ENCODE measurements at places on chromosomes 12 and 14.

DNA sequence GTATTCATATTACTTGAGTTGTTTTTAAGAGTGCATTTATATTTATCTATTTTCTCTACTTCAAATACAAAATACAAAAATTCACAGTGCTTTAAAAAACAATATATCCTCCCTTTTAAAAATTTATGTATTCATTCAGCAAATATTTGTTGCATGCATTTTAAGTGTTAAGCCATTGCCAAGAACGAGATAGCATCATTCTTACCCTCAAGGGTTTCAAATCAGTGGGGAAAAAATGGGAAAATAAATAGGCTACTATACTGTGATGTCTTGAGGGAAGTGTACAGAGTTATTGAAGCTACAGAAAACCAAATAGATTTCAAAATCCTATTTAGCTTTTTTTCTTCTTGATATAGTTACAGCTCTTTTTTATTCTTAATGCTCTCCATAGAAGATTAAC is 23.2 kb downstream of the MRPS35 start:
- no peak for DNase-seq

- DNase-seq: no peak
Measured at GRCh38 chr12:51484119-51484518, 59.5 kb downstream of the SLC4A8 start.

- DNase-seq: no peak
Measured at GRCh38 chr12:117452112-117452511, 90.7 kb upstream of the NOS1 start.

DNA sequence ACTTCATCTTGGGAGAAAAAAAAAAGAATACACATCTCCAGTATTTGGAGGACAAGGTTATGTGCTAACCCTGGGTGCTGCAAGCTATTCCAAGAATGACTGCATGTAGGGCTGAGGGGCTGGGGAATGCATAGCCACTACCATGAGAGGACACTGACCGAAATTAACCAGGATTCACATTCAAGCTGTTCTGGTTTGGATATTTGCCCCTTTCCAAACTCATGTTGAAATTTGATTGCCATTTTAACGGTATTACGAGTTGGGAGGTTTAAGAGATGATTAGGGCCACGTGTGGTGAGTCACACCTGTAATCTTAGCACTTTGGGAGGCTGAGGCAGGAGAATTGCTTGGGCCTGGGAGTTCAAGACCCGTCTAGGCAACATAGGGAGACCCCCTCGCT is 18.5 kb upstream of the MARK3 start:
- DNase-seq: no peak

- no peak for DNase-seq
Measured at GRCh38 chr12:109482894-109483293, 5.5 kb downstream of the UBE3B start.

DNA sequence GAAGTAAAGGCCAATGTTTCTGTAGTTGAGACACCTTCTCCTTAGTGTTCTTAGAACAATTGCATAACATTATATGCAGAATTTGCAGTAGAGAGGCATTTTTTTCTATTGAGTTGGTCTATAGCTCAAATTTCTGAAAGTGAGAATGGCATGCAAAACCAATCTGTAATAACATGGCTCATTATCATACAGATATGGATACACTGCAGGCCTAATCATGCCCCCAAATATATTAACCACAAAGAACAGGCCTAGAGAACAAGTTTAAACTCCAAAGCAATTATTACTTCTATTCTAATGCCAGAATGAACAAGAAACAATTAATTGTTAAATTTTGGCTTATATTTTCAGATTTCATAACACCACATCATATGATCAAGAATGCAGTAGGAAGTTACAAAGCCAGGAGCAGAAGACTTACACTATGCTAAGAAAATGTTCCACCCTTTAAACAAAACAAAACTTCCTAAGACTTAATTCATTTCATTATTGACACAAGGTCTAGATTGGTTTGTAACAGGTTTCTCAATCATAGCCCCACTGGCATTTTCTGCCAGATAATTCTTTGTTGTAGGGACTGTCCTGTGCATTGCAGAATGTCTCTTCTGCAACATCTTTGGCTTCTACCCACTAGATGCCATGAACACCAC is 26.9 kb downstream of the TMTC1 start:
- DNase-seq: no peak

GRCh38 chr14:89927186-89927865 is 27.2 kb downstream of the EFCAB11 start:
- DNase-seq: no peak

DNA sequence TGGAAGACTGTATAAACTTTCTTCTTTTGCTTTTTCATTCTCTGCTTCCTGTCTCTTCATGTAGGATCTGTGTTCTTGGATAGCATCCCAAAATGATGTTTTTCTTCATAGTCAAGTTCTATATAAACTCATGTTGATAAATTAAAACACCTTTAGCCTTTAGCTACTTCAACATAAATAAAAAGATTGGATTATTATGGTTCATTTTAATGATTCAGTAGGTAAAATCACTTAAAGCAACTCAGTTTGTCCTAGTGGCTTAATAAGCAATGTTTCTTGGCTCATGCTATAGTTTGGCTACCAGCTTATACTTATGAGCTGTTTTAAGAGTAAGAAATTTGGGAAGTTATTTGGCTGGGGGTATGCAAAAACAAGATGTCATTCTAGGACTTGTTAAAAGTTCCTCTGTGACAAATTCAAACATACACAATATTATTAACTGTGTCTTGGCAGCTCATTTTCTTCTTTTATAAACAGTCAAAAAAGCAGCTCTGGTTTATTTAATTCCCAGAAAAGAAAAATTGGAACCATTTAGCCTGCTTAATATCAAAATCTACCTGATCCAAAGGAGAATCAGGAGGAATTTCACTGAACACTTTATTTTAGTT is 111.4 kb downstream of the TMTC3 start:
- DNase-seq: no peak

DNA sequence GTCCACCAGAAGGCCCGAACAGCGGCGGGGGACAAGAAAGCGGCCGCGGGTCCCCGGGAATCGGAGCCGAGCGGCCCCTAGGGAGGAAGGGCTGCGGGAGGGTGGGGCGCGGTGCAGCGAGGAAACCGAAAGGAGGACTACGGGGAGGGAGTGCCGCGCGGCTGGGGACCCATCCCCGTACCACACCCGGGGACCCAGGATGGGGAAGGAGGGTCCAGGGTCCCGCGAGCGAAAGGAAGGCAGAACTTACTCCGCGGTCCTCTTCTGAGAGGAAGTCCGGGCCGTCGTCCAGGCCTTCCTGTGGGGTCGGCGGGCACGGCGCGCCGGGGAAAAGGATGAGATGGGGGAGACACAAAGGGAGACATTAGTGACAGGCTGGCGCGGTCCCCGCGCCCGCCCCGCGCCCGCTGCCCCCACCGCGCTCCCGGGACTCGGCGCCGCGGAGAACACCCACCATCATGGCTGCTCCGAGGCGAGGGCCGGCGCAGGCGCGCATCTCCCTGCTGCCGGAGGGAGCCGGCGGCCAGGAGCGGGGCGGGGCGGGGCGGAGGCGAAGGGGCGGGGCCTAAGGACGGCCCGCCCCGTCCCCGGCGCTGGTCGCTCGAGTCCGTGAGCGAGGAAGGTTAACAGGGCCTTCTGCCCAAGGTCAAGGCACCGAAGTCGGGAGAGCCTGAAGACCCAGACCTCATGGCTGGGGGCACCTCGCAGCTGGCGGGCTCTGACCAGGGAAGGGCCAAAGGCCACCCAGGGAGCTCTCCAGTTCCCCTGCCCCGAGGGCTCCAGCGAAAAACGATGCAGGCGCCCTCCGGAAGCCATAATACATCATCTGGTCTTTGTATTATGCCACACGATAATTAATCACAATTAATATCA is at the start of gene SNX6:
TSS of gene SNX6 (minus strand) at position 492 of the 873 bp plus-strand sequence. CDS start at position 460, 32 bp downstream.
- DNase-seq: peak; percentile 75

- peak; percentile 48 for DNase-seq
Measured at GRCh38 chr12:123390498-123391426, 6.8 kb downstream of the KMT5A start.

- no peak for DNase-seq
Measured at GRCh38 chr14:39157491-39157890, 12.6 kb downstream of the TRAPPC6B start.

DNA sequence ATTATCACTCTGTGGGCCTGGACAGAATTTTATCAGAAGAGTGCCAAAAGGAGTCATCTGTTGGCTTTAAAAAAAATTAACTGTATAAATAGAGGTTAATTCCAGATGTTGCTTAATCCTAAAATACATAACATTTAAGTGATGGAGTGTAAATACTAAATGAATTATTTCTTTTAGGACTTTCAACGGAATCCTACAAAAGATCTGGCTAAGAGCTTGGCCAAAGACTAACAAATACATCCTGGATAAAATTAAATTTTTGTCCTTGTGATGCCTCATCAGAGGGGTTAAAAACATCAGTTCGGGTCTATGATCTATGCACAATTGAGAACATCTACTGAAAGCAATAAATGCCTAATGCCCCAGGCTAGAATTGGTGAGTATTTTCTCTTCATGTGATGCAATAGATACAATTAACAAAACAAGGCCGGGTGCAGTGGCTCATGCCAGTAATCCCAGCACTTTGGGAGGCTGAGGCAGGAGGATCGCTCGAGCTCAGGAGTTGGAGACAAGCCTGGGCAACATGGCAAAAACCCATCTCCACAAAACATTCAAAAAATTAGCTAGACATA is 49.8 kb upstream of the RAP1B start:
- no peak for DNase-seq

DNA sequence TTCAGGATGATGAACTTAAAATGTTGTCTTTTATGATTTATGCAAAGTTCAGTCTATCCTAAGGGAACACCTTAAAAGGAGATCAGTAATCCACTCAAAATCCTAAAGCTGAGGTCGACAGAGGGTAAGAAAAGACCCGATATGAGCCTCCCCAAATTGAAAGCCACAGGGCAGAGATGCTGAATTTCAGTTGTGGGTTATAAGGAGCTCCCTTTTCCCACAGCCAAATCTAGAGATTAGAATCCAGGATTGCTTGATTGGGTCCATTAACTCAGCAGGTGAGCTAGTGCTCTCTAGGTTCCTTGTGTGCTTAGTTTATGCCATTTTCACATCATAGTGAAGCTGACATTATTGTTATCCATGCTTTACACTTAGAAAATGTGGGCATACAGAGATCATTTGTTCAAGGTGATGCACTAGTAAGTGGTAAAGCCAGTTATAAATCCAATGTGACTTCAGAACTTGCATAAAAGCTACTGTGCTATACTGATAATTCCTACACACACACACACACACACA is 417.5 kb downstream of the TMEM117 start:
- no peak for DNase-seq

DNA sequence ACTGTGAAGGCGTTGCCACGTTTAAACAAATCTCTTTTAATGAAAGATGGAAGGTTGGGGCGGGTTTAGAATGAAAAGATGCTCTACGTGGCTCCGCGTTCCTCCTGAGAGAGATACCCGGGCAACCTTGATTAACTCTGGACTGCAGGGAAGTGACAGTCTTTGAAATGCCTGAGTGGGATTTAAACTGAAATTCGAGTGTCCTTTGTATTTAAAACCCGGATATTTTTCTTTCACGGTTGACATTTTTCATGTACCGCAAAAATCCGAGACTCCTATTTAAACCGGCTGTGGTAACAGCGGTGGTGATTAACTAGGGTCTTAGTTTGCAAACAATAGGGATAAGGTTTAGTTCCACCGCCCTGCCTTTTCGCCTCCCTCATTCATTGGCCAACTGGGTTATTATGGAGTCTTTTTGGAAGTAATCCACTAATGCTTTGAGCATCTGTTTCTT is 707 bp downstream of the G2E3 start:
- no peak for DNase-seq

DNA sequence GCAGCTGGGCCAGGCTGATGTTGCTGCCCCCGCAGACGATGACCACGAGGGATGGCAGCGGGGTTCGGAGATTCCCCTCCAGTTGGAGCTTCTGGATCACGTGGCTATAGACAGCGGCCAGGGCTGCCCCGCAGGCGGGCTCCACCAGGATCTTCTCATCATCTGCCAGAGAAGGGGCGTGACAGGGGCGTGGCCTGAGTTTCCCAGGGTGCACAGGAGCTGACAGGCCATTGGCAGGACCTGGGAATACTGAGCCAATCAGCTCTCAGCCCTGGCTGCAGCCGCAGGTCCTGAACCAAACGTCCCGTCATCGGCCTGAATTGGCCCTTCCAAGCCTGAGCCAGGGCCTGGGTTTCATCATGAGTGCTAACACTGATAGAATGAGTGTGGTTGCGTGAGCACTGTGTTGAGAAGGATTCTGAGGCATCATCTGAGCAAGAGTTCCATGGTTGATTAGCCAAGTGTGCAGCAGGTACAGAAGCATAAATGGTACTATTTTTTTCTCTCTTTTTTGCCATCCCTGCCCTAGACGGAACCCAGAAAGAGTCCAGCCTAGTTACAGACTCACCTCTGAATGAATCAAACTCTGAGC is 10.6 kb downstream of the SDS start:
- no peak for DNase-seq

GRCh38 chr14:63928744-63929174 is 76.0 kb downstream of the SYNE2 start:
- no peak for DNase-seq

DNA sequence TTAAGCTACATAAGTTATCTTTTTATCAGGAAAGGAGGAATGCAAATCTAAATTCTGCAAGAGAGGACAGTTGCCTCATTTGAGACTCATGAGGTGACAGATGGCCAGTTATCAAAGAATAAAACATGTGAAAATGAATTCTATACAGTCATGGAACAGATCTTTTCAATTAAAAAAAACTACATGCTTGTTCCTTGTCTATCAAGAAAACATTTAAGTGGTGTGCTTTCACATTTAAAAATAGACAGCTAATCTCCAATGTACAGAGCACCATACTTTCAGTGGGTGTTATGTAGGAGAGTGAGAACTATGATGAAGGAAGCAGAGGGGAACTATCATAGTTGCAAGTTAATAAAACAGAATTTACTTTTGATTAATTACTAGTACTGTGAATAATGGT is 76.7 kb upstream of the TTC7B start:
- peak; percentile 14 for DNase-seq

DNA sequence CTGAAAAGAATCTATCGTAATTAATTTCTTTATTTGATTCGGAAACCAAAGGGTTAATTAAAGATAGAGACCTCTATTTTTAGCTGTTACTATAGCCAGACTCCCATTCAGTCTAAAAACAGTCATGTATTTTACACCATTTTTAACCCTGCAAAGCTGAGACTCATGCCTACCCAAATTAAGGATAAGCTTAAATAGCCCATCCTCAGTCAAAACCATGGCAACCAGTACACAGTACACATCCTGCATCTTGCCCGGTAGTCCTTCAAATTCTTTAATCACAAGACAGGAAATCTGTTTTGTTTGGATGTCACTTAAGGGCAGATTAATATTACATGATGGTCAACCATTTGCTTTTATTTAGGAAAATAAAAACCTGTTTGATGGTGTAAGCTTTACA is 25.5 kb upstream of the KCNK10 start:
- no peak for DNase-seq

DNA sequence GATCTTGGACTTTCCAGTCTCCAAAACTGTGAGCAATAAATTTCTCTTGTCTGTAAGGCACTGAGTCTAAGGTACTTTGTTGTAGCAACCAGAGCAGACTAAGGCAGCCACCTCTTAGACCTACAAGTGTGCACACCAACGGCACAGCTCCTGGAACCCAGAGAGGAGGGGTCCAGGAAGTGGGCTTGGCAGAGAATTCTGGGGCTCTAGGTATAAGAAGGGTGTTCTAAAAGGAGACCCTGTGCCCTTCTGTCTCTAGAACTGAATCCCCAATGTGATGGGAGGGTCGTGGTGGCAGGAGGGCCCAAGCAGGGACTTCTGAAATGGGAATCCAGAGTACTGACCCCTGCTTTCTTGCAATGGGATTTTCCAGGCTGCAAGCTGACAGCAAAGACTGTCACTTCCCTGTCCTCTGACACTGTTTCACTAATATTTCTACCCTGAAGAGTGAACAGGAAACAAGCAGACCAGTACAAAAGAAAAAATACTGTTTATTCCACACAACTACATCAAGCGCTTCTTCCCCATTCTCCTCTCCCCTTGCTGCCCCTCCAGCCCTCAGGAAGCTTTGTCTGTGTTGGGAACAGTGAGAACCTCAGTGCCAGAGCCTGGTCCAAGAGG is 13.6 kb upstream of the TFCP2 start:
- DNase-seq: peak; percentile 43
